ENCODE measurements at places on chromosomes 13 and 19. TPM values are rescaled to one million over a fixed set of nuclear protein-coding genes. Genes with fewer than 3 reads are reported as not detected.

TMPRSS9 gene
- 0.57 TPM for total RNA-seq

WDR87 gene
- not detected for total RNA-seq

LILRA1 gene
- total RNA-seq: not detected

C19orf18 gene
- 1.1 TPM for total RNA-seq

LNX2 gene
- 9.6 TPM for total RNA-seq

TIMM13 gene
- total RNA-seq: 296 TPM

FSD1 gene
- total RNA-seq: 61.3 TPM

MEDAG gene
- total RNA-seq: 1.9 TPM

ZNF473 gene
- 7.9 TPM for total RNA-seq

NCAN gene
- 1.9 TPM for total RNA-seq

KANK2 gene
- total RNA-seq: 35.1 TPM

ZNF582 gene
- total RNA-seq: 5.2 TPM

TYROBP gene
- 0.46 TPM for total RNA-seq

NLRP4 gene
- not detected for total RNA-seq

CACNA1A gene
- 35.5 TPM for total RNA-seq

SYNGR4 gene
- total RNA-seq: not detected

DACT3 gene
- total RNA-seq: 1.8 TPM

ADGRE3 gene
- total RNA-seq: not detected

ZNF723 gene
- total RNA-seq: not detected

SLC17A7 gene
- total RNA-seq: 2.1 TPM

RASAL3 gene
- 1.6 TPM for total RNA-seq

RINL gene
- 14.5 TPM for total RNA-seq

COL4A2 gene
- total RNA-seq: 109 TPM

CADM4 gene
- total RNA-seq: 13.3 TPM

KCNRG gene
- total RNA-seq: 0.32 TPM

CFAP97D2 gene
- total RNA-seq: not detected

LGI4 gene
- 15.1 TPM for total RNA-seq

LIG4 gene
- total RNA-seq: 5.7 TPM

PLVAP gene
- 0.27 TPM for total RNA-seq

MIR17HG gene
- total RNA-seq: 37.1 TPM

MYADM gene
- 79.7 TPM for total RNA-seq

CLC gene
- not detected for total RNA-seq

SIGLEC5 gene
- 0.15 TPM for total RNA-seq

FREM2 gene
- 24.1 TPM for total RNA-seq
